Stimulated activated CD8-positive, alpha-beta memory T cell treated with anti-CD3 and anti-CD28 coated beads, Interleukin-7, amount 100 ng/mL, for 1 hour (primary cell): ENCODE measurements at places on chromosomes 7 and 10.
A peak's percentile ranks its signal among the peaks of the same experiment; 100 is the strongest.

DNA sequence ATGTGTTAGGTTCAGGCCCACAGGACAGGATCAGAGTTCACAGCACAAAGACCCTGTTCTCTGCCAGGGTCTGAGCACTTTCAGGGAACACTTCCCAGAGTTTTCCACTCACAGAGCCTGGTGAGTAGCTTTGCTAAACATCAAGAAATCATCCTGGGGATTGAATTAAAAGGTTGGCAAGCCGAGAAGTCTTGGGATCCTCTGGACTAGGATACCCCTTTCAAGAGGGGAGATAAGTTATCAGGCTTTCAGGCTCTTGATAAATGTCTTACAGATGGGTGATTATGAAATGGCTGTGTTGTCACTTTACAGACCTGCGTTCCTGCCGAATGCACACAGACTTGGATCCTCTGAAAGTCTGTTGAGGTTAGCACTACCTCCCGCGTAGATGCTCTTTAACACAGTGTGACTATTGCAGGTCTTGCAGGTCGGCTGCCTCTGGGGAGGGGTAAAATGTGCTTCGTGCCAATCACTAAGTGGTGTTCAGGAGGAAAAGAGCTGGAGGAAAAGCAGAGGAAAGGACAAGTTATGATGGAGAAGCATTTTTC lies 473.5 kb upstream of the AKR1E2 start:
- DNase-seq: no peak

DNA sequence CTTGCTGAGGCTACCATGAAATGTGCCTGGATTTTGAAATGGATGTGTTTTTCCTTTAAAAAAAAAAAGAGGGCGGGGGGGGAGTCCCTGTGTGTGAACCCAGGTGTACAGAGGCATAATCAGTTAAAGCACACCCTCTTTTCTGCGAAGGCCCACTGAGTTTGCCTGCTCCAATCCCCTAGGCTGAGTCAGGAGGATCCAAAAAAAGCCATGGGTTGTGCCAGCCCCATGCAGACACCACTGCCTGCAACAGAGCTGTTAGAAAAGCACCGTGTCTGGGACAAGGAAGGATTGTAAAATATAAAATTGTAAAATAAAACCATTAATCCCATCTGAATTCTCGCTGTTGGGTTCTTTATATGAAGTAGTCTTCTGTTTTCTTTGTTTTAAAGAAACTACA lies 217.9 kb downstream of the ADAM12 start:
- DNase-seq: no peak

DNA sequence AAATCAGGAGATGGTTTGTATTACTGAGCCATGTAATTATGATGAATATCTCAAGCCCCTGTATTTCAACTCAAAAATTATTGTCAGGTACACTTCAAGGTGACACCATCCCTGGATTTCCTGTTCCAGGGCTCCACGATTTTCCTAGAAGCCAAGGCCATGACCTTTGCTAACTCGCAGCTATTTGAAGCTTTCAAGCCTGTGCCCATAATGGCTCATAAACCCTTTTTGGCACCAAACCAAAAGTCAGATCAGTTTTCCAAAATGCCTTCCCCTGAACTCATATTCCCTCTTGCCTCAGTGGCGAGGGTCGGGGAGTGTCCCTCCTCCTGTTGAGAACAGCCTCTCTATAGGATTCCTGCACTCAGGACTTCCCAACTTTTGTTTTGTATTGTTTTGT lies 70.8 kb downstream of the HIP1 start:
- no peak for DNase-seq

- DNase-seq: no peak
Observed at GRCh38 chr10:8013006-8013405, 41.5 kb upstream of the GATA3 start.

- DNase-seq: no peak
Observed at GRCh38 chr7:99730238-99730810, 4.7 kb downstream of the CYP3A7 start.

GRCh38 chr7:154183482-154183881 lies 131.3 kb downstream of the DPP6 start:
- no peak for DNase-seq

- no peak for DNase-seq
Observed at GRCh38 chr10:64385355-64385754, 864.2 kb downstream of the REEP3 start.

GRCh38 chr10:127052001-127052400 lies 144.4 kb downstream of the INSYN2A start:
- DNase-seq: no peak

DNA sequence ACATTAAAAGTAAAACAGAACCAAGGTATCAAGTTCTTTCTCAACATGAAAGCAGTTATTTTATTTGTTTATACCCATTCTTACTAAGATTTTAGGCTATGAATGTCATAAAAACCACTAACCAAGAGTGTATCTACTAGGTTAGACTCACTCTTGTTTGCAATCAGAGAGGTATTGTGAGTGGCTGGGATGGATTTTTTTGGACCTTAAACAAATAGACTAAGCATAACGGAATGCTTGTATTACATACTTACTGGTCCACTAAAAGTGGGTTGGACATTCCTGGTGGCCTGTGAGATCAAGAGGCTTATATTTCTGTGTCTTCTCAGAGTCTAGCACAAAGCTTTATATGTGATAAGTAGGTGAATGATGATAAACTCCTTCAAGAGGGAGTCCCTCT lies 32.6 kb upstream of the CBLL1 start:
- no peak for DNase-seq

GRCh38 chr10:100109670-100110069 lies 28.0 kb upstream of the CPN1 start:
- DNase-seq: no peak

DNA sequence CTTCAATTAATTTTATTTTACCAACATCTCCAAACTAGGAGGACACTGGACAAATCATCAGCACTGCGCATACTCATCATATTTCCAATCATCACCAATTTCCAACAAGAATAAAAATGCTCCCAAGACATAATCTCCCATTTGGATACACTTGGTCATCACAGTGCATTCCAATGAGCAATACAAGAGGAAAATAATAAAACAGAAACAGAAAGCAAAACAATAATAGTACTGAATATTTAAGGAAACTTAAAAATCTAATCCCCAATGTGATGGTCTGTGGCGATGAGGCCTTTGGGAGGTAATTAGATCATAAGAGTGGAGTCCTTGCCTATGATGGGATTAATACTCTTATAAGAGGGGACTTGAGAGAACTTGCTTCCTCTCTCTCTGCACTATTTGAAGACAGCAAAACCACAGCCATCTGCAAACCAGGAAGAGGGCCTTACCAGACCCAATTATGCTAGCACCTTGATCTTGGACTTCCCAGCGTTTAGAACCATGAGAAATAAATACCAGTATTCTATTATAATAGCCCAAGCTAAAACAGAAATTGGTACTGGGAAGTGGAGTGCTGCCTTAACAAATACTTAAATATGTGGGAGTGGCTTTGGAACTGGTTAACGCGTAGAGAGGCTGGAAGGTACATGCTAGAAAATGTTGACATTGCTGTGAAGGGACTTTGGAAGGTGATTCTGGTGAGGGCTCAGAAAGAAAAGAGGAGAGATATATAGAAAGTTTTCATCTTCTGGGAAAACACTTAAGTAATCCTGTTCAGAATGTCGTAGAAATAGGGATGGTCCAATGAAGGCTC lies 91.5 kb downstream of the JAZF1 start:
- DNase-seq: no peak

- no peak for DNase-seq
Observed at GRCh38 chr7:106552645-106553445, 108.1 kb downstream of the CCDC71L start.

GRCh38 chr10:117167789-117168674 lies 29.3 kb upstream of the KCNK18 start:
- no peak for DNase-seq

GRCh38 chr7:28878481-28878880 lies 79.6 kb downstream of the TRIL start:
- DNase-seq: no peak

GRCh38 chr7:146094356-146094755 lies 22.2 kb upstream of the CNTNAP2 start:
- DNase-seq: no peak

DNA sequence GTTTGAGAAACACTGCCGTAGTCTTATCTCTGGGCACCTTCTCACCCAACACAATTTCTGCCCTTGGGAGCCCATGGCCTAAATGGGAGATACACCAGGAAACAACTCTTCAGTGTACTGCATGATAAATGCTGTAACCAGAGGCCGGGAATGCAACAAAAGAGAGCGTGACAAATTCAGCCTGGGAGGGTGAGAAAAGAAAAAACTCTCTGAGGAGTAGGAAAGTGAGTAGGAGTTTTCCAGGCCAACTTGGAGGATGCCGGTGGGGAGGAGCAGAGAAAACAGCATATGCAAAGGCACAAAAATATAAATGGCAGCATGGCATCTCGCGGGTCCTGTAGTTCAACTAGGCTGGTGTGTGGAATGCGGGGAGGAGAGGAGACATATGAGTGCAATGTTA lies 624.5 kb downstream of the PARD3 start:
- no peak for DNase-seq

DNA sequence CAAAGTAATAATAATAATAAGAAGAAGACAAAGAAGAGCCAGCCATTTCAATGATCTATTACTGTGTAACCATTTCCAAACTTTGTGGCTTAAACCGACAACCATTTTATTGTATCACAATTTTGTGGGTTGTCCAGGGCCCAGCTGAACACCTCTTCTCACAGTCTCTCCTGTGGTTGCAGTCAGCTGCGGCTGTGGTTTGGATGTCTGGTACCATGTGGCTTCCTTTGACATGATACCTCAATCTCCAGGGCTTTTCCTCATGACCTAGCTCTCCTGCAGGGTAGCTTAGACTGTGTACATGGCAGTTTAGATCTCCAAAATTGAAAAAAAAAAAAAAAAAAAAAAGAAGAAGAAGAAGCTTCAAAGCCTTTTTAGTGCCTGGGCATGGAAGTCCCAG lies 72.6 kb upstream of the NFKB2 start:
- DNase-seq: peak; percentile 18

- no peak for DNase-seq
Observed at GRCh38 chr7:99398891-99399445, 9.4 kb downstream of the PDAP1 start.

- DNase-seq: no peak
Observed at GRCh38 chr7:15674586-15674985, 11.9 kb downstream of the MEOX2 start.

DNA sequence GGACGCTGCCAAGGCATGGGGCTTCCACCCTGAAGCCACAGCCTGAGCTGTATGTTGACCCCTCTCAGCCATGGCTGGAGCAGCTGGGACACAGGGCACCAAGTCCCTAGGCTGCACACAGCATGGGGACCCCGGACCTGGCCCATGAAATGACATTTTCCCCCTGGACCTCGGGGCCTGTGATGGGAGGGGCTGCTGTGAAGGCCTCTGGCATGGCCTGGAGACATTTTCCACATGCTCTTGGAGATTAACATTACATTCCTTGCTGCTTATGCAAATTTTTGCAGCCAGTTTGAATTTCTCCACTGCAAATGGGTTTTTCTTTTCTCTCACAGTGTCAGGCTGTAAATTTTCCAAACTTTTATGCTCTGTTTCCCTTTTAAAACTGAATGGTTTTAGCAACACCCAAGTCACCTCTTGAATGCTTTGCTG lies 463.6 kb downstream of the ZWINT start:
- no peak for DNase-seq

- DNase-seq: no peak
Observed at GRCh38 chr7:141123522-141123921, 49.7 kb downstream of the TMEM178B start.

- DNase-seq: no peak
Observed at GRCh38 chr10:49040601-49041000, 74.7 kb downstream of the VSTM4 start.

DNA sequence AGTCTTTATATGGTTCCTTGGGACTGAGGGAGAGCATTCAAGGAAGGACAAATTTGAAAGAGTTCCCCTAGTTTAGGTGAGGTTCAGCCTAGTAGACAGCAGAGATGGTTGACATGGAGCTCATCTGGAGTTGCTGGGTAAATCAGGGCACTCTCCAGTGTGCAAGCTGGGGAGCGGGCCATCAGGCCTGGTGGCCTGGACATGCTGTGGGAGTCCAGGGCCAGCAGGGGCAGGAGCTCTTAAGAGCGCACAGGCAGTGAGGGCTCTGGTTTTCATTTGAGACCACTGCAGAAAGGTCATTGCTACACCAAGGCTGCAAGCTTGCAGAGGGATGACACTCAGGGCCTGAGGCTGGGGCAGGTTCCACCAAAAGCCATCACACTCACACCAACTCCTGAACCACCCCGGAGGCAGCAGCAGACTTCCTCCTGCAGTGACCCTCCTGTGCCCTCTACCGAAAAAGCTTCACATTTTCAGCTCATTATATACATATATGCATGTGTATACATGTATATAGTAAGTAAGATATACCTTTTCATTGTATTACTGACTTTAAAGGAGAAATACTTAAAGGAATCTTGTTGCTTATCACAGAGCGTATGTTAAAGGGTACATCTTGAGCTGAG lies 39.5 kb downstream of the STEAP1B start:
- no peak for DNase-seq

DNA sequence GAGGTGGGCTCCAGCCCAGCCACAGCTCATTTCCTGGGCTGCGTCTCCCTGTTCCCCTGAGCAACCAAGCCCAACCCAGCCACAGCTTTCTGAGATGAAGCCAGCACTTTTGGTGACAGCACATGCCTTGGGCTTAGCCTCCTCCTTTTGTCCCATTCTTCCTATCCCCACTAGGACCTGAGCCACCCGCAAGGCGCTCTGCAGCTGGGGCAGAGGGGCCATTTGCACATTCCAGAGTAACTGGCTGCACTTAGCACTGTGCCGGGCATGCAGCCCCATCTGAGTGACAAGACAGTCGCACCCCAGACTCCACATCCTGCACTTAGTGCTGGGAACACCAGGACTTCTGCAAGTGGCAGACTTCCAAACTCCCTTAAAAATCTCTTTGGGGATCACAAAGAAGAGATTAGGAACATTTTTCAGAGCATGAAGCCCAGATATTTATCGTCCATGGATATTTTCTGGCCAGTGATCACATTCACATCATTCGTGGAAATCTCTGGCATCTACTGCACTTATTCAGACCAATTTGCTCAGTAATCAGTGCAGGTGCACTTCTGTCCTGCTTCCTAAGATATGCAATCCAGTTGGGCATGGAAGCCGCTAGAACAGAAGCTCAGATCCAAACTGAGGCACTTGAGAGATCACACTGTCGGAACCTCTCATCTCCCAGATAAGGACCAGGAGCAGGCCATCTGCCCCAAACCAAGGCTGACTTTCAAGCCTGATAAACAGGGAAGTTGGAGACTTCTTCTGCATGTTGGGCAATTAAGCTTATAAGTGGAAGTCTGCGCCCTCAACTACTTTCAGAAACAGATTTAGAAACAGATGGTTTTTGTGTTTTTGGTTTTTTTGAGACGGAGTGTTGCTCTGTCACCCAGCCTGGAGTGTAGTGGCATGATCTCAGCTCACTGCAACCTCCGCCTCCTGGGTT lies 26.4 kb downstream of the CHST15 start:
- DNase-seq: no peak

- DNase-seq: no peak
Observed at GRCh38 chr7:4406288-4407058, 275.6 kb upstream of the FOXK1 start.

DNA sequence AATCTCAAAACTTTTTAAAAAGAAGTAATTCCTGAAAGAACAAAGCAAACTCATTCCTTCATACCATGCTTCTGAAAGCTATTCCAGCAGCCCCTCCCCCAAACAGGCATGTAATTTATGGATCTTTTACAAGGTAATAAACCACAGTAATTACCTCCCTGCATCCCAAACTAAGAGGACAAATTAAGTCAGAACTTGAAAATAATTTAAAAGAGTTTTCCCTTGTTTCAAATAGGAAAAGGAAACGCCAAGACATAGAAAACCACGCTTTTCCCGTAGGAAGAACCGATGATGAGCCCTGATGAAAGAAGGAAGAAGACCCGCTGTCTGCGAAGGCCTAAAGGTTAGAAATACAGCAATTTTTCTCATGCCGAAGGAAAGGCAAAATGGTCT lies 8.9 kb downstream of the HOXA4 start:
- DNase-seq: no peak
